ENCODE measurements at places on chromosomes 6 and 20.

DNA sequence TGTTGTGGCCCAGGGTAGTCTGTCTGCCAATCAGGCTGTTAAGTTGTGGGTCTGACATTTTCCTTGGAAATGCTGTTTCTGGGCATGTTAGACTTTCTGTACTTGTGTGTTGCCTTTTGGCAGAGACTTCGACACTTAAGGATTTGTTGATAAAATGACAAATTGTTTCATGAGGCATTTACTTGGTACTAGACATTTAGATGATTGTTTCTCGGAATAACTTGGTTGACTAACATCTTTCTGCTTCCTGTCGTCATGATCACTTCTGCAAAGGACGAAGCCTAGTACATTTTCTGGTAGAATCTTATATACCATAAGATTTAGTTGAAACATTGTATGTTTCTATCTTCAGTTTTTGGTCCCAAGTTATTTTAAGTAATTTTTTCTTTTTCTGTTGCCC lies 34.1 kb downstream of the UTRN start:
- DNase-seq = no peak

GRCh38 chr6:7138921-7139358 lies 31.2 kb downstream of the RREB1 start:
- DNase-seq = no peak

DNA sequence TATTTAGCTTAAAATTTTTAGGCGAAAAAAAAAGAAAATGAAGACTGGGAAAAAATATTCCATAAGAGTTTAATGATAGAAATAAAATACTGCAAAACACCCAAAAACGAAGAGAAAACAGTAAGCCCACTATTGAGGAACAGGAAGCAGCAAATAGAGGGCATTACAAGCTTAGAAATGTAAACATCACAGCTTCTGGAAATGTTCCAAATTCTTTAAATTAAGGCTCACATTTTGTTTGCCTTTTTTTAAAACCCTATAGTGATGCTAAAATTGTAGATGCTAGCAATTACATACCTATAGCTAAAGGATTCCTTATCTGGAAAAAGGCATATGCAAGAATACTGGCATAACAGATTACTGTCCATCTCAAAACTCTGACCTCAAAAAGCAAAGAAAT lies 248.6 kb downstream of the KHDRBS2 start:
- DNase-seq = no peak

DNA sequence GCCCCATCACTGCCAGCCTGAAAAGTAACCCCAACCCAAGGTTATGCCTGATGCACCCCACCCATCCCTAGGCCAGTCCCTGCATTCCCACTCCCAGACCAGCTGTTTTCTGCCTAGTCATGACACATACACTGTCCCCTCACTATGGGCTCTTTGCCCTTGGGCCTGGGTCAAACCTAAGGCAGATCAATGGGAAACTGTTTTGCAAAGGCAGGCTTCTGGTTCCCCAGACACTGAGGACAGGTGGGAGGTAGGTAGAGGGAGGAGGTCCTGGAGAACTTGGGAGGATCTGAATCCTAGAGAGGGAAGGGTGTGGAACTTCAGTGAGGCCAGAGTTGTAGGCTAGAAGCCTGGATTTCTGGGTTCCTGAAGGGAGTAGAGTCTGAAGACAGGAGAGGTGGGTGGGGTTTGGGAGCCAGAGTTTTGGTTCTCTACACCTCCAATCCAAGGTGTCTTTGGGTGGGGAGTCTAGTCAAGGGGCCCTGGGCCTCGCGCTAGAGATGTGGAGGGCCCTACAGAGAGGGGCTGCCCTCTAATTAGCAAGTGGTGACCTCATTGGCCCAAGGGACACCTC lies 2.0 kb downstream of the CLIC1 start:
- DNase-seq = no peak

GRCh38 chr6:12715437-12715836 lies 1.1 kb upstream of the PHACTR1 start:
- no peak for DNase-seq

- DNase-seq = no peak
Measured at GRCh38 chr20:25466846-25467245, 59.4 kb downstream of the GINS1 start.

GRCh38 chr6:95244751-95245150 lies 332.6 kb upstream of the MANEA start:
- no peak for DNase-seq

- DNase-seq = no peak
Measured at GRCh38 chr20:37257988-37258387, 3.6 kb downstream of the GHRH start.

DNA sequence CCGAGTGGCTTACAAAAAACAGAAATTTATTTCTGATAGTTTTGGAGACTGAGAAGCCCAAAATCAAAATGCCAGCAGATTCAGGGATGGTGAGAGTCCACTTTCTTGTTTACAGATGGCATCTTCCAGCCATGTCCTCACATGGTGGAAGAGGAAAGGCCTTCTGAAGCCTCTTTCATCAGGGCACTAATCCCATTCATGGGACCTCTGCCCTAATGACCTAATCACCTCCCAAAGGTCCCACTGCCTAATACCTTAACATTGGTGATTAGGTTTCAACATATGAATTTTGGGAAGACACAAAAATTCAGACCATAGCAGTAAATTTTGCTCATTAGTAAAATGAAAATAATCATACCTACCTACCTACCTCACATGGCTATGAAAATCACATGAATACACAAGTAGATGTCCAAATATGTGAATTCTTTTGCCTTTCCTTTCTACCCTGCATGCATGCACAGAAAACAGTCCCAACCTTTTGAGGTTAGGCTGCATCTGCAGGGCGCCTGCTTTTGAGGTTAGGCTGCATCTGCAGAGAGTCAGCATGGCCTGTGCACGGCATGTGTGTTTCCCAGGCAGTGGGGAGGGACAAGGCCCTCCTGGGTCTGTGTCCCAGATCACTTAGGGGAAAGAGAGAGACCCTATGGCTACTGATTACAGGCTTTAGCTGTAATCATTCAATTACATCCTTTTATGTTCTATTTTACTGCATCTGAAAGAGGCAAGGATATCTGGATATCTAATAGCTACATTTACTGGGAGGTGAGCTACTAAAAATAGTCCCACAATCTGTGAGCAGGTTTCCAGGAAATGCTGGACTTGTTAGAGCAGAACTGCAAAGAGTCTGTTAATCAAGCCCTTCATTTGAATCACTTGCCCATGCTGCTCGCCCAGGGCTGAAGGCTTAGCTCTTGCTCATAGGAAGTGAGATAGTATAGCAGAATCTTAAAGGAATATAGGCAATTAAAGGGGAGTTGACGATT lies 497.7 kb upstream of the MARCKS start:
- no peak for DNase-seq

DNA sequence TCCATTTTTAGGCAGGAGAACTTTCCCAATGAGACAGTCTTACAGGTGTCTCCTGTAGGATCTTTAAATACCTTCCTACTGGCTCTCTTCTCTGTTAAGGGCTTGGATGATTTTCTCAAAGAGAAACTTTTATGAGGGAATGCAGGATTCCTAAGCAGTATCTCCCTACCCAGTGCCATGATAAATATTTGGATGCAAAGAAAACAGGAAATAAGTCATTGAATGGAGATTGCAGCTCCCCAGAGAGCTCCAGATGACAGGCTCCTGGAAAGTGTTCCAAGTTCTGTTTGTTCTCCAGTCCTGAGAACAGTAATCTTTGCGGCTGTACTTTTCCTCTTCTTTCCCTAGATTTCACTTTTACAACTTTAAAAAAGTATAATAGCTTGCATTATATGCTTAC lies 2.4 kb upstream of the SCGN start:
- no peak for DNase-seq

GRCh38 chr6:108795814-108796213 lies 52.4 kb upstream of the ARMC2 start:
- DNase-seq = no peak

GRCh38 chr6:30219244-30219643 lies 6.0 kb upstream of the TRIM26 start:
- DNase-seq = no peak

- no peak for DNase-seq
Measured at GRCh38 chr6:82362878-82363427, 664 bp upstream of the TPBG start.

DNA sequence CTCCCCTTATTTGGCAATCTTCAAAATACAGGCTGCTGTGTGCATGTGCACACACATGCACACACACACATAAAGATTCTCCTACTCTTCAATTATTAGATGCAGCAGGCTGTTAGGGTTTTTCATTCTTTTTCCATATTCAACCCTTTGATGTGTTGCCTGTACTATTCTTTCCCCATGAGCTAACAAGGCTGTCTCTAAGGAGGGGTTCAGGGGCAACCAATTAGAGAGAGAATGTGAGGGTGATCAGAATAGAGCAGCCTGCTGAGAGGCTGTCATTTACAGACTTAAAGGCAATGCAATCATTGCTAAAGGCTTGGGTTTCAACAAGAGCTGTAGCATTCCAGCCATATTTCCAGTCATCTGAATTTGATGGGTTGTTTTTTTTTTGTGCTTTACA lies 467.4 kb upstream of the ID4 start:
- DNase-seq = no peak

GRCh38 chr6:93036835-93037234 lies 382.5 kb downstream of the EPHA7 start:
- no peak for DNase-seq

DNA sequence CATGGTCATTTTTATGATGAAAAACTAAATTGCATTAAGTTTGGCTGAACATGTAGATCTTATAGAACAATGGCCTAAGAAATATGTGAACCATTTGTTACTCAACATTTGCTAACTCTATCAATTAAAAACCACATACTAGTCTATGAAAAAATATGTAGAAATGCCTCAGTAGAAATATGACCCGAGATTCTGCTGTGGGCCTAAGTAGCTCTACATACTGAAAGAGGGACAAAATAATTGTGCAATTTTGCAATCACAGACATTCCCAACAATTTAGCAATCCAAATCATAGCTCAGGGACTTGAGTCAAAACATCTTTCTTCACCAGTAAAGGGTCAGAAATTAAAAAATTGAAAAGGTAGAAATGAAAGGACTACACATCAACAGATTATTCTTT lies 619.0 kb downstream of the FRK start:
- DNase-seq = no peak

DNA sequence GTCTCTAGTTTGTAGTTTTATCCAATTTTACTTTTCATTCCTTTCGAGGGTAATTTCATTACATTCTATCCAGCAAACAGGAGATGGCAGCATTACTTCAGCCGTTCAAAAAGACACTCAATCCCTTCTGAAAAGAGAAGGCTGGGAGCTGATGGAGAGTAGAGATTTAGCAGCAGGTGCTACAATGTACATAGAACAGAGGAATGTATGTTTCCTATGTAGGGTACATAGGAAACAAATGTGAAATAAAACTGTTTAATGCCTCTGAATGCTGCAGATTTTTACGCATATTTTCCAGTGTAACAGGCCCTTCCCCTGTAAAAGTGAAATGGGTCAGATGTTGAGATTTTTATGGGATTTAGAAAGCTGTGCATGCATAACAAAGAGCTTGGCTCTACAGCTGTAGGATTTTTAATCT lies 16.0 kb downstream of the RPS12 start:
- no peak for DNase-seq

GRCh38 chr20:13320702-13321101 lies 99.6 kb downstream of the ISM1 start:
- no peak for DNase-seq

DNA sequence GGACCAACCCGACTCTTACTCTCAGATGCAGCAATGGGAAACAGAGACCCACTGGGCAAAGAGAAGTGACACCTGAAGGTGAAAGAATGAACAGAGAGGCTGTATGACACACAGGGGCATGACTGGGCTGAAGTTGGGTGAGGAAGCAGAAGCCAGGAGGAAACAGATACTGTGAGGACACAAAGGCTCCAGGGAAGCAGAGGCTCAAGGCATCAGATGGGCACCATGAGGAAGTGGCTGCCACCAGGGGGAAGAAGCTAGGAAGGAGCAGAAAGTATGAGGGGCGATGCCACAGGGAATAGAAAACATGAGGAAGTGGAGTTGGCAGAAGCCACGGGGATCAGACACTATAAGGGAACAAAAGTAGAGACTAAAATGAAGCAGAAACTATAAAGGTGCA lies 30.9 kb upstream of the OCSTAMP start:
- no peak for DNase-seq

GRCh38 chr6:22658934-22659333 lies 89.6 kb downstream of the HDGFL1 start:
- DNase-seq = no peak

DNA sequence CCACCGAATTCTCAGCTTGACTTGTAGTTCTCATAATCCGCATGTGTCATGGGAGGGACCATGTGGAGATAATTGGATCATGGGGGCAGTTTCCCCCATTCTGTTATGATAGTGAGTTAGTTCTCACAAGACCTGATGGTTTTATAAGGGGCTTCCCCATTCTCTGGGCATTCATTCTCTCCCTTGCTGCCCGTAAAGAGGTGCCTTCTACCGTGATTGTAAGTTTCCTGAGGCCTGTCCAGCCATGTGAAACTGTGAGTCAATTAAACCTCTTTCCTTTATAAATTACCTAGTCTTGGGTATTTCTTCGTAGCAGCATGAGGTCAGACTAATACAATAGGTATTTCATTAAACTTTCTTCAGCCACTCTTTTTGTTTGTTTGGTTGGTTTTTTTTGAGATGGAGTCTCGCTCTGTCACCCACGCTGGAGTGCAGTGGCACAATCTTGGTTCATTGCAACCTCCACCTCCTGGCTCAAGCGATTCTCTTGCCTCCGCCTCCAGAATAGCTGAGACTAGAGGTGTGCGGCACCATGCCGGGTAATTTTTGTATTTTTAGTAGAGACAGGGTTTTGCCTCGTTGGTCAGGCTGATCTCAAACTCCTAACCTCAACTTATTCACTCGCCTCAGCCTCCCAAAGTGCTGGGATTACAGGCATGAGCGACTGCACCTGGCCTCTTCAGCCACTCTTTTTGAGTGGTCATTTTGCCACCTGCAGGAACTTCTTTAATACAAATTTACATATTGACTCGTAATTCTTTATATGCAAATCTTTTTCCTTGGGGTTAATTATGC lies 36.3 kb downstream of the GSTA2 start:
- DNase-seq = no peak

DNA sequence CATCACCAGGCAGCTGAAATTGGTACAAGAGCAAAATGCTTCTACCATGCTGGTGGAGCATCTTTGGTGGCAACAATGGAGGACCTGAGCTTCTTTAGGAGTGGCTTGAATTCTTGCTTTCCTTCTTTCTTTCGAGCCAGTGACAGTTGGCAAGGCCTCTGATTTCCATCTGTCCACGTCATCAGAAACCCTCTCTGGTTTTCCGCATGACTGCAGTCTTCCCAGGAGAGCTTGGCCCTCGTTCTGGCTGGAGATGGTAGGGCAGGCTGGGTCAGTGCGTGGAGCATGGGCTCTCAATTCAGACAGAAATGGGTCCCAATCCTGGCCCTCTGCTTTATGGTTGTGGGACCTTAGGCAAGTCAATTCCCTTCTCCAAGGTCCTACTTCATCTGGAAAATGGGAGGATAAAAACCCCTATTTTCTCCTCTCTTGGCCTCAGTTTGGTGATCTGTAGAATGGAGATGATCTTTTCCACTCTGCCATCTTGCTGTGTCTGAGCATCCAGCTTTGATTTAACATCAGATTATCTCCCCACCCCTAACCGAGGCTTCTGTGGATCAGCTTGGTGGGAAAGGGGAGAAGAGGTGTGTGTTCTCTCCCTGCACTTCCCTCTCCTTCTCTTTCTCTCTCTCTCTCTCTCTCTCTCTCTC lies 3.6 kb upstream of the BPIFB1 start:
- DNase-seq = no peak
